HS-5 (cell line): ENCODE measurements at places on chromosomes 3 and 15.

DNA sequence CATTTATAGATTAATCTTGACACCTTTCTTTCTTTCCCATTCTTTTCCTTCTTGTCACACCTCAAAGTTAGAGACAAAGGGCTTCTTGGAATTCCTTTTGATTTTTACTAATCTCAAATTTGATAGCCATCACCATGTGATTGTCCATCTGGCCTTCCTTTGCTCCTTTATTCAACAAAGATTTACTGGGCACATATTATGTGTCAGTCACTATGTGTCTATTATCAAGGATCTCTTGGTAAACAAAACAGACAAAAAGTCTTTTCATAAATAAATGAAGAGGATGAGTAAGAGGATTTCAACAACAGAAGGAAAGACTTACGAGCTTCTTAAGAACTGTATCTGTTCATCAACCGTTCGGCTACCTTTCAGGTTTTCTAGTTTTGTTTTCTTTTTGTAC lies 56.5 kb downstream of the SAMMSON start:
- no peak for DNase-seq

DNA sequence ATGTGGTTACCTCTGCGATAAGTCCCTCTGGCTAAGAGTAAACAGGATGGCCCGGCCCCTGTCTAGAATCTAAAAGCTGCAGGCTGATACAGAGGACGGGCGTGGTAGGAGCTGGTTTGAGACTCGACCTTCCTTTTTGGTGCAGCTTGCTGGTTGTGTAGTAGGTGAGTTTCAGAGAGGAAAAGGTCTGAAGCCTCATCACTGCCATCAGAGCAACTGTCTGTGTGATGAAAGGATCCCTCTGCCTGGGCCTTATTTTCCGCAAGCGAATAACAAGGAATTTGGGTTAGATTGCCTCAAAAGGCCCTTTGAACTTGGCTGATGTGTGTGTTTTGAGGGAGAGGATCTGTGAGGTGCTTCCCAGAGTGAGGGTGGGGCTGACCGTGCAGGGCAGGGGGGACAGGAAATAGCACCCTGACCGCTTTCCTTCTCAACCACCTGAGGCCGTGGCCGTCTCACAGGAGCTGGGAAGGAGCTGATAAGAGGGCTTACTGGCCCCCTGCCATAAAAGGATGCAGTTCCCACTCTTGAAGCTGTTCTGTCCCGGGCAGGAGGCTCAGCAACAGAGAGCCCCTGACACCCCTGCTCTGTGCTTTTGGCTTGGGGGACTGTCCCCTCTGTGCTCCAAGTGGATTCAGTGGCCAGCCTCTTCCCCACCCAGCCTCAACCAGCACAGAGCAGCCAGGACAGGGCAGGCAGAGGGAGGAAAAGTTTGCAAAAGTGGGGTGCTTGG lies 45.6 kb upstream of the TFRC start:
- no peak for DNase-seq

- no peak for DNase-seq
Observed at GRCh38 chr3:142216321-142216720, 9.1 kb downstream of the GK5 start.

- DNase-seq, result no peak
Observed at GRCh38 chr15:68311859-68312557, 34.5 kb downstream of the FEM1B start.

DNA sequence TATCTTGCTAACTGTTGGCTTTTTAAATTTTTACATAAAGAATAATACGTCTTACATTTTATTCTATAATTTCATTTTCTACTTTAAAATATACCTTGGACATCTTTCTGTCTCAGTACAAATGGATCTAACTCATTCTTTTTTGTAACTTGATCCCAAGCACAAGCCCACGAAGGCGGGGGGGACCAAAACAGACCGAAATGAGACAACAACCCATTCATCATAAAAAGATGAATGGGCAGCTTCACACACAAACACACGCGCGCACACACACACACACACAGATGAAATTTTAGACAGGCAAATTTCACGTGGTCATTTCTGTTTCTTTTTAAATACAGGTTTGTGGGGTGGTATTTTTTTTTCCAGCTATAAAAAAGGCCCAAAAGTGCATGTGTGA lies 271.3 kb upstream of the TOPAZ1 start:
- no peak for DNase-seq

GRCh38 chr3:35296533-35296932 lies 342.8 kb upstream of the ARPP21 start:
- DNase-seq, result no peak

DNA sequence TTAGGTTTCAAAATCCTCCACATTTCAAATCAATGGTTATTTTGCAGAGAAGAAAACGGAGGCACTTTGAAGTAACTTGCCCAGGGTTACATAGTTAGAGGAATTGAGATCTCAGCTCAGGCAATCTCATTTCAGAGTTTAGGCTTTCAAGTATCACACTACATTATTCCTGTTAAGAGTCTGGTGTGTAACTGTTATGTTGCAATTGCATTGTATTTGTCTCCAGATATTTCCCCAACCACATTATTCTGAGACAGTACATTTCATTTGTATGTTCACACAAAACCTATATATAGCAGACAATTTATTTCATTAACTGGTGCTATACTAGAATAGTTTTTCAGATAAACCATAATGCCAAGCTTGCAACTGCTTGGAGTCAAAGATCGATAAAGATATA lies 154.2 kb upstream of the TSPAN3 start:
- no peak for DNase-seq

DNA sequence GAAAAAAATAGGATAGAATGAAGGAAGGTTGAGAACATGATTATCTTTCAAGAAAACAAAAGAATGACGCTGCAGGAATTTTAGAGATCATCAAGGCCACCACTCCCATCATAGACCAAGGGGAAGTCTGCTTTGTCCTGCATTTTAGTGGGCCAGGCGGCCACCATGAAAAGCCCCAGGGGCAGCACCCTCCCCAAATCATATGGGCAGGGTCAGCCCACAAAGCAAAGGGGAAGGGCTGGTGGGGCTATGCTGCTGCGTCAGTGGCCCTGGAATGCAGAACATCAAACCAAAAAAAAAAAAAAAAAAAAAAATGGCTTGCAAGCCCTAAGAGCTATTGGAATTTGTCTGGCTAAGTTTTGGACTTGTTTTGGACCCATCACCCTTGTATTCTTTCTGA lies 620.8 kb downstream of the ROBO2 start:
- no peak for DNase-seq

GRCh38 chr15:92848852-92849598 lies 51.1 kb upstream of the CHD2 start:
- DNase-seq, result peak; percentile 65

- no peak for DNase-seq
Observed at GRCh38 chr15:95603802-95604201, 726.7 kb upstream of the NR2F2 start.

DNA sequence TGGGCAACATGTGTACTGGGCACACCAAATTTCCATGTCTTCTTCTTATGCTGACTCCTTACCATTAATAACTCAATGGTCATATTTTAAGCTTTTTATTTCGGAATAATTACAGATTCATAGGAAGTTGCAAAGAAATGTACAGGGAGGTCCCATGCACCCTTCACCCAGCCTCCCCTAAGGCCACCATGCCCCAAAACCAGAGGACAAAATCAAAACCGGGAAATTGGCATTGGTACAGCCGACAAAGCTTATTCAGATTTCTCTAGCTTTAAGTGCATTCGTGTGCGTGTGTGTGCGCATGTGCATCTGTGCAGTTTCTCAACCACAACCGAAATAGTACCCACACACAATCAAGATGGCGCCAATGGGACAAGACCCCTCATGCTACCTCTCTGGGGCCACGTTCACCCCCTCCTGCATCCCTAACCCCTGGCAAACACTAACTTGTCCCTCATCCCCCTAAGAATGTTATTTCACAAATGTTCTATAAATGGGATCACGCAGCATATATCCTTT lies 23.4 kb downstream of the ATP10A start:
- no peak for DNase-seq

GRCh38 chr15:77416954-77417353 lies 3.0 kb downstream of the PEAK1 start:
- DNase-seq, result no peak

DNA sequence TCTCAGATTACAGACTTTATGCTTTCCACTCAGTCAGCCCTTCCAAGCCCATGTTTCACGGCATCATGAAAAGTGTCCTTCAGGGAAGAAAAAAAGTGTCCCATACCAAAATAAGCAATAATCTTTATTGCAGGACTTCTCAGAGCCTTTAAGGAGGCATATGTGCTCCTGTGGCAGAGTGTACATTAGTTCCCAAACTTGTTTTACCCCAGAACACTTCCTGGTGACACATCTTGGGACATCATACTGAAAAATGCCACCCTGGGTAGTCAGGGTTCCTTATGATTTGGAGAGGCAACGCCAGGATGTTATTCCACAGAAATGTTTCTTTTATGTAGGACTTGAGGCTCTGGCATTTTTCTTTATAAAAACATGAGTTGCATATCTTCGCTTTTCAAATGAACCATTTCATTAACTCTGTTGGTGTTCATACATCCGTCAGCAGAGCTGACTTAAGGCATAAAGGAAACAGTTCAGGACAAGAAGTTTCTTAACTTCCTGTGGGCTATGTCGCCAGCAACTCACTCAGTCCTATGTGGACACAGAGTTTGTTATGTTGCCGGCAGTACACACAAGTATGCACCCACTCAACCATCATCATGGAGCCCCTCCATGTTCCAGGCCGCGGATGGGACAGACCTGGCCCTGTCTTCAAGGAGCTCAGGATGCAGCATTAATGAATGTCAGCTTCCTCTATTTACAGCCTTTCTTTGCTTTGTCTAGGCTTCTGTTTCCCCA lies 63.8 kb downstream of the CASR start:
- no peak for DNase-seq

DNA sequence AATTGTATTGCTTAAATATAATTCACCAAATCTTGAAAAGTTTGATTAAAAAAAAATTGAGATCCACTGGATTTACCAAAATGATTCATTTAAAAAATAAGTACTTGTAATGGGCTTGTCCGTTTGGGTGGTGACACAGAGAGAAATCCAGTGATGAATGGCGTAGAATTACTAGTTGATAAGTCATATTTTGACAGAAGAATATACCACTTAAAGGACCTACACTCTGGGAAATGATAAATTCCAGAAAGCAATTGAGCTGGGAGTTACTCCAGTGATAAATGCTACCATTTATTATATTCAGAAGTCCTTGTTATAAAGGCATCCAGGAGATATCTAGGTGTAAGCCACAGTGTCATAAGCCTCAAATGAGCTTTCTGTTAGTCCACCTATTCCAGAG lies 141.8 kb upstream of the CFAP20DC start:
- no peak for DNase-seq

DNA sequence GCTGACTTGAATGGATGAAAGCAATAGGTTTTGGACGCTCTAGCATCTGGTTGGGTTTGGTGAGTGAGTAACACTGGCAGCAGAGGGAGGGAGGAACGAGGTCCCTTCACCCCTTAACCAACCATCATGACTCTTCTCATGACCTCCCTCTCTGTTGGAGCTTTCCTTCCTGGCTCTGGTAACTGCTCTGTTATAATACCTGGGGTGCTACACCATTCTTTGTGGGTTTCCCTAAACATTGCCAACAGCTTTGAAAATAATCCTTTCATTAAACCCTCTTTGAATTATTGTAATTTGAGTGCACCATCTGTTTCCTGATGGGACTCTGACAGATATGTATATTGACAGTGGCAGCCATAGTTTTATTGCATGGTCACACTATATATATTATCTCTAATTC lies 146.2 kb upstream of the PTPRG start:
- no peak for DNase-seq

- DNase-seq, result no peak
Observed at GRCh38 chr3:71607364-71607763, 23.8 kb upstream of the FOXP1 start.

- peak; percentile 86 for DNase-seq
Observed at GRCh38 chr3:143998266-143998665, 26.6 kb downstream of the DIPK2A start.

- no peak for DNase-seq
Observed at GRCh38 chr3:128404276-128405068, 62.2 kb downstream of the DNAJB8 start.

DNA sequence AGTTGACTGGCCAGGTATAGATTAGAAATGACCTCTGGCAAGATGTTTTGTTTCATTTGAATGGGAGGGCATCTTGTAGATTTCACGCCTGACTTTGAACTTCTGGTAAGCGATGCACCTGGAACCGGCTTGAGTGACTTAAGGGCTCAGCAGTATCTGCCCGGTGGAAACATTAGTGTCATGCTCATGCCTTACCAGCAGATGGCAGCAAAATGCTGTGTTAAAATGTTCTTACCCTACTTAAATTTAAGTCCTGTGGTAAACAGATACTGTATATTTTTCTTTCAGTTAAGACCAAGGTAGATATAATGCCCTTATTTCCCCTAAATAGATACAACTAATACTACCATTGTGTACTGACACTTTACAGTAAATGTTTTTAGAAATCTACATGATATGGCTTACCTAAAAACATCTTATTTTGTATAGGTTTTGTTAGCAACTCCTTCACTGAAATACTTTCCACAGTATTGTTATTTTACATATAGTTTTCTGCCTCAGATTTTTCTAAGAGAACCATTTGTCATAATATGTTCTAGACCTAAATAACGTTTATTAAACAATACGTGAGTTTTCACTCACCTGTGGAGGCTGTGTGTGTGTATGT lies 25.5 kb downstream of the ASB7 start:
- DNase-seq, result peak; percentile 65

- no peak for DNase-seq
Observed at GRCh38 chr15:101053261-101053660, 134.1 kb downstream of the LRRK1 start.

DNA sequence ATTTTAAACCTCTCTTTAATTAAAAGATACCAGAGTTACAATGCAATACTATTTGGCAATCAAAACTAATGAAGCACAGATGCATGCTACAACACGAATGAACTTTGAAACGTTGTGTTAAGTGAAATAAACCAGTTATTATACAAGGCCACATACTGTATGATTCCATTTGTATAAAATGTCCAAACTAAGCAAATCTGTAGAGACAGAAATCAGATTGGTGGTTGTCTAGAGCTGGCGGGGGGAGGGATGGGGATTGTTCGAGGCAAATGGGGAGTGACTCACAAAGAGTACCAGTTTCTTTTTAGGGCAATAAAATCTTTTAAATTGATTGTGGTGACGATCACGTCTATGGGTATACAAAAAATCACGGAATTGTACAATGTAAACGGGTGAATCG lies 677.0 kb downstream of the NTRK3 start:
- no peak for DNase-seq
